ENCODE measurements at places on chromosomes 4 and X.

DNA sequence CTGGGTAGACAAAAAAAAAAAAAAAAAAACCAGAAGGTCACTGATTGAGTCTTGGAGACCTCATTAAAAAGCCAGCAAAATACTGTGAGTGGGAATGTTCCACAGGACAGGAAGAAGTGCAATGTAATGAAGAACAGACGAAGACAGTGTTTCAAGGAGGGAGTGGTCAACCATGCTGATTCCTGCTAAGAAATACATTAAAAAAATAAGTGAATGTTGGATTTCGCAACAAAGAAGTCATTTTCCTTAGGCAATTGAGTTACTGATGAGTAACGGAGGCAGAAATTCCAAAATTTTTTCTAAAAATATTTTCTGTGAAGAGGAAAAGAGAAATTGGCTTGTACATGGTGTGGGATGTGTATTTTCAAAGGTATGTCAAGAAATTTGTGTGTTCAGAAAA, 94.3 kb upstream of the FAM47B start:
- DNase-seq = no peak

DNA sequence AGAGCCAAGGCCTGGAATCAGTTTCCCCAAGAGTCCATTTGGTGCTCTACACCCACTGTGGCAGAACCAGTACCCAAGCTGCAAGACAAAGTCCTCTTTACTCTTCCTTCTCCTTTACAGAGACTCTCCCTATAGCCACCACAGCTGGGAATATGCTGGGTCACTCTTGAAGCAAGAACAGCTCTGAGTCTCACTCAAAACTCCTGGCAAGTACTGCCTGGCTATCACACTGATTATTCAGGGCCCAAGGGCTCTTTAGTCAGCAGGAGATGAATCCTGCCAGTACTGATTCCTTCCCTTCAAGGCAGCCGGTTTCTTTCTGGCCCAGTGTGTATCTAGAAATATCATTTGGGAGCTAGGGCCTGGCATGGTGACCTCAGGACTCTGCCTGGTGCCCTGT, 130.9 kb downstream of the AR start:
- no peak for DNase-seq

- no peak for DNase-seq
These were observed 270.0 kb upstream of the GNPDA2 start for GRCh38 chr4:44996276-44996845.

- no peak for DNase-seq
These were observed 6.7 kb downstream of the TNMD start for GRCh38 chrX:100591256-100592051.

- no peak for DNase-seq
These were observed 273.3 kb upstream of the BOD1L1 start for GRCh38 chr4:13900780-13901179.
